ENCODE measurements at places on chromosomes 3 and 15.

- no peak for DNase-seq
Observed at GRCh38 chr3:171055336-171056178, 29.0 kb upstream of the SLC2A2 start.

DNA sequence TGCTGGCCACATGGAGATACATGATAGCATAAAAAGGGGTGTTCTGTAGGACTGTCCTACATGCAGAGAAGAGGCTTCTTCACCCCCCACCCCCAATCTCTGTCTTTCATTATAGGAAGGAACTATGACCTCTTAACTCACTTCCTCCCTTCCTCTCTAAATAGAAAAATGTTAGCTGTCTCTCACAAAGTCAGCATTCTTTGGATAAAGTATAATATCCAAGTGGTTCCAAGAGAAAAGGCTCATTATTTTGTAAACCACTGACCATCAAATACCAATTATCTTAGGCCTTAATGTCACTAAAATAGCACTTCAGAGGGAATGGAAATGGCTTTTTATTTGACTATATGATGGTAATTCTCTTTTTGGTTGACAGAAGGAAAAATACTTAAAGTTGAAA is 95.3 kb upstream of the SLC2A2 start:
- DNase-seq, result no peak

- no peak for DNase-seq
Observed at GRCh38 chr3:113747283-113748046, 630 bp downstream of the ATP6V1A start.

GRCh38 chr15:90040618-90041017 is 39.5 kb downstream of the ZNF710 start:
- no peak for DNase-seq

DNA sequence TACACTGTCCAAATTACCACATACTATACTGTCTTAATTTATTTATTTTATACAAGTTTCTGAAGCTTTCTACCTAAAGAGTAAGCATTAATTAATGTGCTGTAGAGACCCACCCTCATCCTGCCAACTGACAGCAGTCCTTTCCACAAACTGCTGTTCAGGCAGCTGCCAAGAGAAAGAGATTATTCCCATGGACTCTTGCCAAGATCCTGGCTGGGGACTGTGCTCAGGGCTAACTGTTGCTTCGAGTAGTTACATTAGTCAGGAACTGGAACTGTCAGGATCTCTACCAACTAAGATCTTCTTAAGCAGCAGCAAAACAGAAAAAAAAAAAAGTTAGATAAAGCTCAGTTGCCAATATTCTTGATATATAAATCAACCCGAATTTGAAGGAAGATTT is 398.8 kb downstream of the MECOM start:
- no peak for DNase-seq

- DNase-seq, result no peak
Observed at GRCh38 chr3:115232167-115232566, 85.1 kb upstream of the ZBTB20 start.

GRCh38 chr3:134464064-134464688 is 21.6 kb downstream of the ANAPC13 start:
- no peak for DNase-seq

DNA sequence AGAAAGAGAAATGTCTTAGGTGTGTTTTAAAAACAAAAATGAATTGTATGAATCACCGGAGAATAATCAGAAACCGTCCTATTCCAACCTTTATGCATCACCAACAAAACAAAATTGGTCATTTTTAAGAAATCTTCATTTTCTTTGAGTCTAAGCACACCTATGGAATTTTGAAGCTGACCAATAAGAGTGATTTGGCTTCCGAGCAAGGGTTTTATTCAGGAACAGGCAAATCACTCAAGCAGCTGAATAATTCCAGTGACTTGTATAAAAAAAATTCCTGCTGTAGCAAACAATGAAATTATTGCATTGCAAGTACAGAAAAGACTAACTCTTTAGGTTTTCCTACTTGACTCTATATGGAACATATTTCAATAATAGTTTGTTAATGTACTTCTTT is 83.8 kb upstream of the FNDC3B start:
- DNase-seq, result no peak

DNA sequence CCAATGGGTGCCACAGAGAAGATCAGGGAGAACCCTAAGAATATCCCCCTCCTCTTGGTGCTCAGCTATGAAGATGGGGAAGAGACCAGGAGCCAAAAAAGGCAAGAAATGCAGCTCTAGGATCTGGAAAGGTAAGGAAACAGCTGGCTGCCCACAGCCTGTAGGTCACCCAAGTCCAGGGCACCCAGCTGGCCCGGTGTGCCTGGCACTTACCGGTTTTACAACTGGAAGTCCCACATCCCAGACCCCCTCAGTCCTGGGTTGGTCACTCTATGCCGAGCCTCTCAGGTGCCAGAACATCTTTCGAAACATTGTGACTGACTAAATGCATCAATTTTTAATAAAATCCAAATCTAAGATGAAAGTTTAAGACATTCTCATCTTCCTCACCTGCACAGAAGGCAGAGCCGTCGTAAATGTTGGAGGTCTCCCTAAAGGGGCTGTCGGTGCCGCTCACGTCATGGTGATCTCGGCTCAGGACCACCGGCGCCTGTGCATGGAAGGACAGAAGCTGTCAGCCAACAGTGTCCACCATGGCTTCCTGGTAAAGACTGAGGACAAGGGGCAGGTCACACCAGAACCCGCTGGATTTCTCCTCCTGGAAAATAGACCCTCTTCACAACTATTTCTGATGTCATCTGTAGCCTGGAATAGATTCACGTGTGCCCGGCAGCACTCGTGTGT is 13.3 kb upstream of the ZXDC start:
- DNase-seq, result no peak

GRCh38 chr3:53240989-53241972 is 14.5 kb downstream of the TKT start:
- DNase-seq, result no peak

GRCh38 chr3:156658732-156659090 is 15.7 kb upstream of the TIPARP start:
- no peak for DNase-seq

DNA sequence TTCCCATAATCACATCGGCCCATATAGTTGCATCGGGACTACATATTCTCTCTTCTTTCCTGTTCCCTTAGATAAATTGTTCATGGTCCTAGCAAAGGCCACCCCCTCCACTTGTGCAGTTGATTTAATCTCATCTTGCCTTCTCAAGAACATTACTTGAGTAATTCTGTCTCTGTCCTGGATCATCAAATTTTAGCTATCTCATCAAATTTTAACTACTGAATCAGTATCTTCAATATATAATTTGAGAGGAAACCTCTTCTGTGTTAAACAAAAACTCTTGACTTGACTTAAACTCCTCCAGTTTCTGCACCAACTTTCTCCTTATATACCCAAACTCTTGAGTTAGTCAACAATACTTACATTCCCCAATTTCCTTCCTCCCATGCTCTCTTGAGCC is 4.2 kb upstream of the PRR23B start:
- no peak for DNase-seq

- DNase-seq, result no peak
Observed at GRCh38 chr15:48400086-48400485, 68.9 kb downstream of the DUT start.

GRCh38 chr15:74464216-74464615 is 3.3 kb upstream of the UBL7 start:
- DNase-seq, result no peak

DNA sequence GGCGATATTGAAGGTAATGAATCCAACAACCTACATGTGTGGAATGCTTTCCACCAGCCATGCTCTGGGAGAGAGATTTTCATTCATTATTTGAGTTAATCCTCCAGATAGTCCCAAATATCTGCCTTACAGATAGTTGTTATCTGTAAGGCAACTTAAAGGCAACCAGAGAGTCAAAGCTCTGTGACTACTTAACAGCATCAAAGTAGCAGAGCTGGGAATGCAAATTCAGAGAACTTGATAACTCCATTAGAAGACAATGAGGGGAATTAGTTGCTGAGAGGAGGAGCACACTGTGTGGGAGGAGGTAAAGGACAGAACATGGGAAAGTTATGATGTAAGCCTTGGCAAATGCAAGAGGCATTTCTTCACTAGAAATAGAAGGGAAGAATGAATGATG is 10.5 kb upstream of the CRBN start:
- DNase-seq, result no peak

DNA sequence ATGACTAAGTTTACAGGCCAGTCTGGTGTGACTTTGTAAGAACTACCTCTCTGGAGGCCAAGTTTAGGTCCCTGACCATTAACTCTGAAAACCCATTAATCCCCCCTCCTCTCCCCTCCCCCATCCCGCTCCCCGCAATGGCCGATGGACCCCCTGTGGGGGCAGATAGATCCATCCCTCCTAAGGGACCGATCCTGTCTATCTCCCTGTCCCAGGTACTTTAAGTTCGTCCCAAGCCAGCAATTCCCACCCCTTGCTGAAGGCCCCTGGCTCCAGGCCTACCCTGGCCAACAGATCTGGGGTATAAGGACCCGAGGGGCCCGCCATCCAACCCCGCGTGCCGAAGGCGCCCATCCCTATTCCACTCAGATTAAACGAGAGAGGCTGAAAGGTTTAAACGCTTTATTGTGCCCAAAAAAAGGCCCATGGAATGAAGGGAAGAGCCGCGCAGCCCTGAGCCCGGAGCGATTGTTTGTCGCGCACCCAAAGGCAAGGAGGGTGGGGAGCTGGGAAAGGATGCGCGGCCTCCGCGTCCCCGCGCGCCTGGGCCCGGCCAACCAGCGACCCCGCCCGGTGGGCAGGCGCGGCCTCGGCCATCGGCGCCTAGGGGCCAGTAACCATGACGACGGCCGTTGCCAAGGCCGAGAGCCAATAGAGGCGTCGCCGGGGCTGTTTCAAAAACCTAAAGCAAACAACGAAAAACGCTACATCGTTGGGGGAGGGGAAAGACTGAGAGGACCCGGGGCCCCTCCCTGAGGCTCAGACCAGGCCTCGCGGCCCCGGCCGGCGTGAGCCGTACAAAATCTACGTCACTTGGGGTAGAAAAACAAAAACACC is 35.9 kb downstream of the HMCES start:
- peak; percentile 25 for DNase-seq

- no peak for DNase-seq
Observed at GRCh38 chr3:161175506-161175905, 45.6 kb upstream of the NMD3 start.

GRCh38 chr3:128433837-128434165 is 32.9 kb downstream of the DNAJB8 start:
- DNase-seq, result no peak

DNA sequence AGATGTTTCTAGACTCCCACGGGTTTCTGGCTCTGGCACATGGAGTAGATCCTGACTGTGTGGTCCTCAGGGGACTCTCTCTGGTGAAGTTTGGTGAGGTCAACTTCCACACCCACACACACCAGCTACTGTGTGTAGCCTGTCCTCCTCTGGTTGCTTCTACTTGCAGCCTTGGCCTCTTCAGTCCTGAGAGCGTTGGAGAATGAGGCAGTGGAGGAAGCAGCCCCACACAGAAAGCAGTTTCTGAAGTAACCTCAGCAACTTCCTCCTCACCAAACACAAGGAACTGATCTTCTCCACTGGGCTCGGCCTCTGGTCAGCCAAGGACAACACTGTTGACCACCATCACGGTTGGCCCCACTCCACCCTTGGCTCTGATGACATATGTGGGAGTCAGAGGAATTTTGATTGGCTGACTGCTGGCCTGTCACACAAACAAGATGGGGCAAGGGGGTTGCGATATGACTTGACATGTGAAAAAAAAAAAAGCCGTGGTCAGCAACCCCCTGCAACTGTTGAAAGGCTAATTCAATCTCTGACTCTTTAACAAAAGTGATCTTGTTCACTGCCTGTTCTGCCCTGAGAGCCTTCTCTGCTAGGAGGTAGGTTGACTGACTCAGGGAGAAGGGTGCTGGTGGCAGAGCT is 19.6 kb downstream of the CD86 start:
- DNase-seq, result no peak

GRCh38 chr3:66464512-66464894 is 36.3 kb downstream of the LRIG1 start:
- DNase-seq, result no peak

GRCh38 chr3:184429786-184430185 is 49.9 kb downstream of the CHRD start:
- DNase-seq, result no peak

GRCh38 chr3:186287711-186288110 is 74.3 kb downstream of the DGKG start:
- no peak for DNase-seq

DNA sequence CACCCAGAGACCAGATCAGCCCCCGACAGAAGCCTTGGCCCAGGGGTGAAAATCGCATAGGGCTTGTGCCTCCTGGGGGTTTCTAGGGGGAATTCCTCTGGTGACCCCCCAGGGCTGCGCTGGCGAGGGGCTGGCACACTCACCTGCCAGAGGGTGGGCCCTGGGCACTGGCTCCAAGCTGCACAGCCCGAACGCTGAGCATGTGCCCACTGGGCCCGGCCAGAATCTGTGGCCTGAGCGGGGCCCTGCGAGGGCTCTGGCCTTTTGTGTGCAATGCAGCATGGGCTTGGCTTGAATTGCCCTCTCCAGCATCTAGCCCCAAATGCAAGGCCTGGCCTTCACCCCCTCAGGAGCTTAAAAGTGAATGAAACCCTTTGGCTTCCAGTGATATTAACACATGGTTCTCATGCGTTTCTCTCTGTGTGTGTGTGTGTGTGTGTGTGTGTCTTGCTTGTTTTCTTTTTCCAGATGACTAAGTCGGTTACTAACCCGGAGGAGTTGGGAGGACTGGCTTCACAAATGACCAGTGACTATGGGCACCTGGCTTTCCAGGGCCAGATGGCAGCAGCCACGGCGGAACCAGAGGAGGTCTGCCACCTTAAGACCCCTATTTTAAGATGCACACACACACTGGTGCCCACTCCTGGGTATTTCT is 259.1 kb upstream of the TPM1 start:
- no peak for DNase-seq

DNA sequence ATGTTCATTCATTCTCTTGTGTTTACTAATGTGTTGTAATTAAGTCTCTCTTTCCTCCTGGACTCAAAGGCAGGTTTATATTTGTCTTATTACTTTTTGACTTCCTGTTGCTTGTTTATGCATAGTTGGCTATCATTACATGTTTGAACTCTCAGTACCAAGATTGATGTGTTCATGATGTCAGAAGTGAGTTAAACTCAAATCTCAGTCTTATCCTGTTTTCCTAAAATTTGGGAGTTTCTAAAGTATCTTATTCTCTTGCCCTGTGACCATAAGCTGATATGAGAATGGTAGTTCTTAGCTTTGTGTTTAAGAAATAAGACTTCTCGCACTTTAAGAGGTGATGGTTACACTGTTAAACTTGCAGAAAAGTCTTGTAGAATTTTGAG is 5.2 kb downstream of the GLCE start:
- DNase-seq, result no peak

GRCh38 chr15:50134524-50135024 is 15.5 kb upstream of the ATP8B4 start:
- DNase-seq, result no peak

- DNase-seq, result no peak
Observed at GRCh38 chr15:44289259-44289790, 806 bp downstream of the GOLM2 start.

- DNase-seq, result no peak
Observed at GRCh38 chr3:123412076-123412475, 36.8 kb downstream of the ADCY5 start.

- no peak for DNase-seq
Observed at GRCh38 chr15:58056015-58056414, 9.5 kb downstream of the ALDH1A2 start.

Data from activated naive CD4-positive, alpha-beta T cell (primary cell).